Left renal cortex interstitium (tissue), 4 donors: ENCODE measurements at places on chromosomes 13 and 19.

DNA sequence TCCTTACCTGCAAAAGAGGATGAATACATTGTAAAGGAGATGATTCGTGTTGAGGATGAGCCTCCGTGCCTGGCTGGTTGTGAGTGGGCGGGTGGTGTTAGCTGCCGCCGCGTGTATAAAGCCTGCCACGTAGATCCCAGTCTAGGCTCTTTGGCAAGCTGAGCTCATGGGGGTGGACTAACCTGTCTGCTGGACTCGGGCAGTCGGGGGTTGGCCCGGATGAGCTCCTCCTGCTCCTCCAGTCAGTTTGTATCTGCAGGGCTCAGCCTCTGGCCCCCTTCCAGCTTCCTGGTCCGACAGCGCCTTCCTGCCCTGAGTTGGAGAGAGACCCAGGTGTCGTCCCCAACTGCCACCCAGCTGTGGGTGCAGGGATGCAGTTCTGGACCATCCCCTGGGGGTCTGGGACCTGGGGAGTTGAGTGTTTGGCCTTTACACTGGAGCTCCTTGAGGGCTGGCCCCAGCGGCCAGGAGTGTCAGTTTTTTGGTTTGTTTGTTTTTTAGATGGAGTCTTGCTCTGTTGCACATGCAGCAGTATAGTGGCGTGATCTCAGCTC lies 20.9 kb downstream of the TECR start:
- no peak for DNase-seq

DNA sequence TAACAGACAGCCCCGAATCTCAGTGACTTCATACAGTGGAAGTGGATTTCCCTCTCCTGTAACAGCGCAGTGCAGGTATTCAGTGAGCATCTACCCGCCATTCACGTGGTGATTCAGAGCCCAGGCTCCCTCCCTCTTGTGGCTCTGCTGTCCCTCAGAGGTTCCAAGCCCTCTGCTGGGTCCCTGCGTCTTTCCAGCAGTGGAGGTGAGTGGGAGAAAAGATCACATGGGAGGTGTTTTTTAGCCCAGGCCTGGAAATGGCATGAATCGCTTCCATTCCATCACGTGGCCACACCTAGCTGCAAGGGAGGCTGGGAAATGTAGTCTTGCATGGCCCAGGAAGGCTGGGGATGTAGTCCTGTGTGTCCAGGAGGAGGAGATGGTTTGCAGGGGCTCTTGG lies 61.4 kb downstream of the DPF1 start:
- no peak for DNase-seq

DNA sequence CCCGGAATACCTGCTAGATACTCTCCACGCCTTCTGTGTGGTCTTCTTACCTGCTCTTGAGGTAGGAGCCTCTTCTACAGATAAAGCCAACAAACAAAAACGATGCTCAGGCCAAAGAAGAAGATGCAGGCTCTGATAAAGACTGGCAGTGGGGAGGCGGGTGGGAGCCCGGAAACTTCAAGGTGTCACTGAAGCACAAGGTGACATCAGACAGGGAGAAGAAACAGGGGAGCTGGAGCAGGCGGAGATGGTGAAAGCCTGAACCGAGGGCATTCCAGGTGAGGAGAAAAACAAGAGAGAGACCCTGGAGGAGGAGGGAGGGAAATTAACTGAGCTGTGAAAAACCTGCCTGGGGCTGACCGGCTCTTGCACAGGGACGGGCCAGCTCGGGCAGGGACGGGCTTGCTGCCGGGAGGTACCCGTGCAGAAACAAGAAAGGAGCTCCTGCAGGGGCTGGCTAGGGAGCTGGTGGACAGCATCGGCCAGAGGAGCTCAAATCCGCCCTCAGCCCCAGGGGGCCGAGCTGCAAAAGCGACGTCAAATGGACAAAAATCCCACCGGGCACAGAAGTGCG lies 19.0 kb downstream of the GNG7 start:
- DNase-seq: no peak

DNA sequence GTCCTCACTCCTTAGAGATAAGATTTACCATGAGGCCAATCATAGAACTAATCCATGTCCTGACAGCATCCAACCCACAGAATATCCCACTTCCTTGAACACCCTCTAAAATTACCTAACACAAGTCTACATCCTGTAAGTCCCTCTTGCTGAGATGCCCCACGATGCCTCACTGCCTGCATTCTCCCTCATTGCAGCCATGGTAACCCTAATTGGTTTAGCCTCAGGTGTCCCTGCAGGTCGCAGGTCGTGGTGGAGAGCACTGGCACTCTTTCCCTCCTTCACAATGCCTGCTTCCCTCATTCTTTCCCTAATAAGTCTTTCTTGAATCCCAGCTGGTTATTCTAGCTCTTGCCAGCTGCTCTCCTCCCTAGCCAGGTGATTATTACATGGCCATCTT lies 35.3 kb upstream of the MYO16 start:
- no peak for DNase-seq

GRCh38 chr13:41995336-41995735 lies 34.4 kb upstream of the VWA8 start:
- DNase-seq: no peak
